ENCODE measurements at places on chromosomes 1 and 21. TPM values are rescaled to one million over a fixed set of nuclear protein-coding genes. Genes with fewer than 3 reads are reported as not detected.

- no peak for DNase-seq
Measured at GRCh38 chr1:18794051-18794450, 65.4 kb downstream of the TAS1R2 start.

DNA sequence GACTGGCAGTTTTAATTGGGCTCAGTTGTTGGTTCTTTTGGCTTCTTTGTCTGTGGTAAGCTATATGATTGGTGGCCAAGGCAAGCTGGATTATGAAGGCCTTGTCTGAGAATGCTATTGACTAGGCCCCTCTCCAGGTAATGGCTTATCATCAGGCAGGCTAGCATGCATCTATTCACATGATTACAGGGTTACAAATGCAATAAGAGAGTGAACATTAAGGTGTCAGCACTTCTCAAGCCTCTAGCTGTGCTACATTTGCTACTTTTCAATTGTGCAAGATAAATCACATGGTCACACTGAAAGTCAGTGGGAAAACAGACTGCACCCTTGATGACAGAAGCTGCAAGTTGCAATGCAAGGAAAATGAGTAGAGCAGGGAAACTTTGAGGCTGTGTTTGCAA is 550.9 kb upstream of the TMPRSS15 start:
- no peak for DNase-seq

DNA sequence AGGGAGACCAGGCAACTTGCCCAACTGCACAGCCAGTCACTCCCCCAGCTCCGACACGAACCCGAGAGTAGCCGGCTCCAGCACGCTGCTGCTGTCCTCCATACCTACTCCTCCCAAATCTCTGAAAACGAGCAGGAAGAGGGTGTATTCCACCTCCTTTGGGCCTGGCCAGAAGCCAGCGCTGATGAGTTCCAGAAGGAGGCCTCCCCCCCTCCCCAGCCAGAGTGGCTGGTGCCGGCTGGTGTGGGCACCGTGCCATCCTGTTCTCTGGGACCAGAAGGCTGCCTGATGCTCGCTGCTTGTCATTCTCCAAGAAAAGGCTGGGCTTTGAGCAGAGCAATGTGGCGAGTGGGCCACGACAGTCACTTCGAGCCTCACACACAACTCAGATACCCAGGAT is 22.2 kb downstream of the KCNN3 start:
- DNase-seq: no peak

DNA sequence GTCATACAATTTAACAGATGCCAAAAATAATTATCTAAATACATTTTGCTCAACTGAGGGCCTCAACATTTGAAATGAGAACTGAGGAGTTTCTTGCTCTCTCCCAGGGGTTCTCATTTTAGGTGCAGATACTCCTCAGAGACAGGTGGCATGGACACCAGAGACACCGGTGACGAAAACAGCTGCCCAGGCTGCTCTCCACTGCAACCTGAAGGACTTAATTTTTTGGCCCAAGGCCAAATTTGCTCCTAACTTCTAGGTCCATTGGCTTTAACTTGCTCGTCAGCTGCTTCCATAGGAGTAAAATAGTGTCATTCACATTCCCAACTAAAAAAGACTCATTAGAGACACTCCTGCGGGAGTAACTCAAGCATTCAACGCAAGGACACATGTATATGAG is 87.0 kb downstream of the NRIP1 start:
- DNase-seq: no peak

DNA sequence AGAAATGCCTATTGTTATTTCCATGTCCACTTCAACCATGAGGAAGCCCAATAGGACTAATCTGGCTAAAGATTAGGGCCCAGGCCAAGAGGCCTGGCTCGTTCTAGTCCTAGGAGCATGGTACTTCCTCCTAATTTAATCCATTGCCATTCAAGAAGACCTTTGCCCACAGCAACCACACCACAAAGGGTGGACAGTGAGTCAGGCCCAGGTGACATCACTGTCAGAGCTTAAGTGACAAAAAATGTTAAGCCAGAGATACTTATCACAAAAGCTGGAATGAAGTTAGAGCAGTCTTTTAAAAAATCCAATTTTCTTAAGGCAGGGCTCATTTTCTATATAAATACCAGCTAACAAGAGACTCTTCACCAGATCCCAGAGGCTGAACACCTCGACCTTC is at the start of gene SPRR3:
TSS of gene SPRR3 (plus strand) at position 368 of the 400 bp plus-strand sequence. CDS start 1,272 bp downstream, outside the sequence.
- no peak for DNase-seq

DNA sequence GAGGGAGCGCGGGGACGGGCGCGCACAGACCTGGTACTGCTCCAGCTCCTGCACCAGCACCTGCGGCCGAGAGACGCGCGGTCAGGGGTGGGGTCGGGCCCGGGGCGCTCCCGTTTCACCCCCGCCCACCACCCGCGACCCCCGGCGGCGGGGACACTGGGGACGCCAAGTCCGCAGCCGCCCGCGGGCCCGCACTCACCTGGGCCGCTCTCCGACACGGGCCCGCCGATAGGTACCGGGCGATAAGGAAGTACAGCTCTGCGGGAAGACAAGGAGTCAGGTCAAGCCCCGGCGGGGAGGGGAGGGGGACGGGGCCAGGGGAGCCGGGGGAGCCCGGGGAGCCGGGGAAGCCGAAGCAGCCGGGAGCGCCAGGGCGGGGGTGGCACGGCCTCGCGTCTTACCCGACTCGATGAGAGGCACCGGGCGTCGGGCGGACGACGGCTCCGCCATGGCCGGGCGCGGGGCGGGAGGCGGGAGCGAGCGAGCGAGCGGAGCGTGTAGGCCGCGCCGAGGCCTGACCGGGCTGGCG is 326 bp downstream of the BRWD1 start:
- DNase-seq: peak; percentile 47

- DNase-seq: no peak
Measured at GRCh38 chr1:37704966-37705365, 12.7 kb downstream of the CDCA8 start.

GRCh38 chr1:54002544-54003248 is 15.3 kb downstream of the LDLRAD1 start:
- peak; percentile 4 for DNase-seq

- no peak for DNase-seq
Measured at GRCh38 chr21:36811762-36812161, 112.8 kb downstream of the SIM2 start.

DNA sequence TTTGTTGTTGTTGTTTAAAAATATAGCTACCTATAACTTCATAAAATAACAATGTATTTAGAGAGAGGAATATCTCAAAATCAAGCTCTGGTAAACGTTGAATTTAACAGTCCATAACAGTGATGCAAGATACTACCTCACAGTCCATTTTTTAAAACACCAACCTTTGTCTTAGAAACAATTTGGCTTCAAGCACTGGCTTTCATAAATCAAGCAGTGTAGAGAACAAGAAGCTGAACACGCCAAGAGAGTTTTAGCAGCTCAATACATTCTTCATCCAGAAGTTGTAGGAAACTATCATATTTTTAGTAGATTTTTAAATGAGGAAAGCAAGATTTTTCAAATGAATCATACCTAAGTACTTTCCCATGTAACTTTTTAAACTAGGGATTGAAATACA is 334.3 kb upstream of the ADAMTS5 start:
- no peak for DNase-seq

DNA sequence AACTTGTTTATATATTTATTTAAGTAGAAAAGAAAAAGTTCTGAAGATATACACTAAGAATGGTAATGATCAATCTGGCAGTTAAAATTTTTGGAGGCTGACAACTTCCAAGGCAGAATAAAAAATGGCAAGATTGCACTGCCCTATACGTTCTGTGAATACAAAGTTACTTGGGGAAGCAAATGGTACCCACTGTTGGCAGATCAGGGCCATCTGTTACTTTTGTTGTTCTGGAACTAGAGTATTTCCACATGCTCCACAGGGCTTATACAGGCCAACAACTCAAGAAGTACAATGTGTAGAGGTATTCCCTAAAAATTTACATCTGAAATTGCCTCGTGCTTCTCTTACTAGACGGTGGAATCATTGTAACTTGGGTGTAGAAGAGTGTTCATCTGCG is 53.2 kb downstream of the AHCTF1 start:
- DNase-seq: no peak

GRCh38 chr1:8562881-8563865 is 245.3 kb downstream of the SLC45A1 start:
- DNase-seq: no peak

DNA sequence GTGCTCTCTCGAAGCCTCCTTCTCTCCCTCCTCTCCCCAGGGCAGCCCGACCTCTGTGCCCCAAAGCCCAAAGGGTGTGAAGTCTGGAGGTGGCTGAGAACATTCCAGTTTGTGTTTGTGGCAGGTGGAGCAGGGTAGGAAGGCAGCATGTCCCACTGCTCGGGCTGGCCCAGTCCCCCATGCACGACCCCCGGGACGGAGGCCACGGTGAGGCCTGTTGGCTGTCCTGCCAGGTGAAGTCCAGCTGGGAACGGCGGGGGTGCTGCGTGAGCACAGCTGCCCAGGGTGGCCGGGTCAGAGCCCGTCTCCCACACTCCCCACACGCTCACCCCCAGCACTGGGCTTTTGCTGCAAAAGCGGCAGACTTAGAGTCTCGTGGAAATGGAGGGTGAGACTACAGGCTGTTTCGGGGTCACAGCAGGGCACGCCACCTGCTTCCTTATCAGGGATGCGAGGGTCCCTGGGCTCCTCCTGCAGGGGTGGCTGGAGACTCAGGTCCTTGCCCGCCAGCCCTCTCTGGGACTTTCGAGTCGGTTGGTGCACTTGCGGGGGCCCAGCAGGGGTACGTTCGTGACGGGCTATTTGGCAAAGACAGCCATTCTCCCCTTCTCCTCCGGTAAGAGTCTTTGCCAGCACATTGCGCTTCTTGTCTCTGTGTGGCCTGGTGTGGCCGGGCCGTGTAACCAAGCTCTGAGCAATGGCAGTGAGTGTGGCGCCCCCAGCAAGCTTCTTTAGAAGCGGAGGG is 40.3 kb downstream of the MORN1 start:
- no peak for DNase-seq

Gene CAMTA1
- total RNA-seq: 93.2 TPM

Gene CFAP57
- total RNA-seq: 0.13 TPM

Gene SLC16A4
- 31.7 TPM for total RNA-seq

DNA sequence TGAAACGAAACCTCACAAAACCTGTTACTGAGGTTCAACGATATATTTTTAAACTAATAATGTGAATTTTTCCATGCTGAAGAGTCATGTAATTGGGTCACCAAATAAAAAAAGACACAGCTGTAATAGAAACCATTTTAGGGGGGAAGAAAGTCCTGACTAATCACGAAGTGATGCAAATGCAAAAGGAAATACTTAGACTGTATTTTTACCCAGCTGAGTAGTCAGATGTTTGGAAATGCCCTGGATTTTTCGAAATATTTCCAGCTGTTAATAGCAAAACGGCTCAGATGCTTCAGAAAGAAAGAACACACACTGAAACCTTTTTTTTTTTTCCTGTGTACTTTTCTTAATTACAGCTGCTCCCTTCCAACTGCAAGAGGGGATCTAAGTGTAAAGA is 210.3 kb downstream of the SETD4 start:
- no peak for DNase-seq

DNA sequence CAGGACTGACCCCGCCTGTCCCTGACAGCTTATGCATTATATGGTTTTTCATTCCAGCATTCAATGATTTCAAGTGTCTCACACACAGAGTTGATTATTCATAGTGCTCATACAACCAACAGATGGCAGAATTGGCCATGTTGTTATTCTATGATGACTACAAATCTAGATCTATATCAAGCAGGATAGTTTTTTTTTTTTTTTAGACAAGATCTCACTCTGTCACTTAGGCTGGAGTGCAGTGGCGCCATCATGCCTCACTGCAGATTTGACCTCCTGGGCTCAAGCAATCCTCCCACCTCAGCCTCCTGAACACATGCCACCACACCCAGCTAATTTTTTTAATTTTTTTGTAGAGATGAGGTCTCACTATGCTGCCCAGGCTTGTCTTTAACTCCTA is 40.1 kb upstream of the LRRC8D start:
- DNase-seq: no peak

Gene APOBEC4
- total RNA-seq: not detected

Gene KRTAP10-3
- not detected for total RNA-seq

DNA sequence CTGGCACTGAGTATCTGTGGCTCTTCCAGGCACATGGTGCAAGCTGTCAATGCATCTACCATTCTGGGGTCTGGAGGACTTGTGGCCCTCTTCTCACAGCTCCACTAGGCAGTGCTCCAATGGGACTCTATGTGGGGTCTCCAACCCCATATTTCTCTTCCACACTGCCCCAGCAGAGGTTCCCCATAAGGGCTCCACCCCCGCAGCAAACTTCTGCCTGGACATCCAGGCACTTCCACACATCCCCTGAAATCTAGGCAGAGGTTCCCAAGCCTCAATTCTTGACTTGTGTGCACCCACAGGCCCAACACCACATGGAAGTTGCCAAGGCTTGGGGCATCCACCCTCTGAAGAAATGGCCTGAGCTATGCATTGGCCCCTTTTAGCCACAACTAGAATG is 18.8 kb downstream of the ODF2L start:
- no peak for DNase-seq

Gene SLC25A33
- 4.2 TPM for total RNA-seq

Gene ACTL8
- not detected for total RNA-seq

Gene MTARC1
- 6.1 TPM for total RNA-seq

GRCh38 chr1:184210031-184210430 is 158.5 kb downstream of the TSEN15 start:
- no peak for DNase-seq

Gene PLEKHG5
- 6.2 TPM for total RNA-seq

GRCh38 chr1:63917571-63918417 is 144.0 kb downstream of the ROR1 start:
- no peak for DNase-seq

DNA sequence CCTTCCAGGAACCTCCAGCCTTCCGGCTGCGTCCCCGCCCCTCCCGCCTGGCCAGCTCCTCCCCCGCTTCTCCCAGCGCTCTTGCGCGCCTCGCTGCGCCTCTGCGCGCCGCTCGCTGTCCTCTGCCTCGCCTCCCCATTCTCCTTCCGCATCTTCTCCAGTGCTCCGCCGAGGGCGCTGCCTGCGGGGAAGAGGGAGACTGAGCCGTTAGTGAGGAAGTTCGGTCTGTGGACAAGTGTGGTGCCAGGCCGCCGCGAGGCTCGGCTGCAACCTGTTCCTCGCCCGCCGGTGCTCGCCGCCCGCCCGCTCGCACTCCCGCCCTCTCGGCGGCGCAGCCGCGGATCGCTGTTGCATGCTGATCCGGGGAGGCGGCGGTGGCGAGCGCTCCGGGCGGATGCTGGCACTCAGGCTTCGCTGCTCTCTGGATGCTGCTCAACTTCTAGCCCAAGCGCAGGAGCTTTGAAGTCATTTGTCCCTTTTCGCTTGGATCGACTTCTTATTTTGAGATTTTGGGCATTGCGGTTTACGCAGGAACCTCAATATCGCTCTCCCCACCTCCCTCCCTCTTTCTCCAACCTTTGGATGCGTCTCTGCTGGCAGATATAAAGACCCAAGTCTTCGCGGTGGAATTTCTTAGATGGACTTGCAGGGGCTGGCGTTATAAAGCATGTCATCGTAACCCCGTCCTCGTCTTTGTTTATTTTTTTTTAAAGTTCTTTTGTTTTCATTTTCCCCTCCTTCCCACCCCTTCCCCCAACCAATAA is 614 bp upstream of the CACNA1E start:
- no peak for DNase-seq

Gene FTCD
- total RNA-seq: 3.8 TPM

Measured in ovary (tissue), 10 donors.